ENCODE measurements at places on chromosomes 4 and X.

- no peak for DNase-seq
Measured at GRCh38 chr4:10028910-10029309, 7.6 kb upstream of the SLC2A9 start.

DNA sequence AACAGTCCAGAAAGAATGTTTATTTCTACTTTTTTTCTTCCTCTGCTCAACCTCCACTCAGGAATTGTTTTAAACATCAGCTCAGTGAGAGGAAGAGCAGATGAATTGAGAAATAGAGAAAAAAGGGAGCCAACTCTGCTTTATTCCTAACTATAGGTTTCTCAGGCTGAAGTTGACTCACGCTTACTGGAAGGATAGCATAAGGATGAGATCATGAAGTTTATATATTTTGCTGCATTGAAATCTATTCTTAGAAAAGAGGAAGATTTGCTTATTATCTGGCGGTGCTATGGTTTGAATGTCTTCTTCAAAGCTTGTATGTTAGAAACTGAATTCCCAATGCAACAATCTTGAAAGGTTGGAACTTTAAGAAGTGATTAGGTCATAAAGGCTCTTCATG lies 1673.4 kb upstream of the PCDH7 start:
- no peak for DNase-seq

DNA sequence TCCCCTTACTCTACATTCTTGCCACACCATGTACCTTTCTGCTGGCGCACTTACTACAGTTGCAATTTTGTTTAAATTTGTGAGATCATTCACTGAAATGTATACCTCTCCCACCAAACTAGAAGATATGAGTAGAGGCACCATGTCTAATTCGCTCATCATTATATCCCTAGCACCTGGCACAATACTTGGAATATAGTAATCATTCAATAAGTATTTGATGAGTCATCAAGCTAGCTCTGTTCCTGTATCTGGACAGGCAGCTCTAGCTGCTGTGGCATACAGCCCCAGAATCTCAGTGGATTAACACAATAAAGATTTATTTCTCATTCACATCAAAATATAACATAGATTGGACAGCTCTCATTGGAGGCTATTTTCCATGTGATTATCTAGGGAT lies 245.9 kb downstream of the IDS start:
- no peak for DNase-seq

GRCh38 chr4:56681853-56682525 lies 893 bp upstream of the HOPX start:
- DNase-seq, result no peak

DNA sequence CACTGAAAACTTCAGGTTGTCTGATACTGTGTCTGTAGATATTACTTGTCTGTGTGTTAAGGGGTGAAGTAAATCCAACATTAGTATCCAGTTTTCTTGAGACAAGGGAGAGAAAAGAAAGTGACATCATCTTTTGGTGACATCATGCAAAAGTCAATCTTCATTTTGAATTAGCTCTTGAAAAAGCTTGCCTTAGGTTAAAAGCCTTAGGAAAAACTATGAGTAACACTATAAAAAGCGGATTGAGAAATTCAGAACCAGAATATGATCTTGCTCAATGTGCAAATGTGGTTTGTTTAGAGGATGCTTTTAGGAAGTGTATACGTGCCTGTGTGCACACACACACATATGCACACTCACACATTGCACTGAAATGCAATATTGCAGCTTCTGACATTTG lies 345.8 kb upstream of the CASK start:
- no peak for DNase-seq

DNA sequence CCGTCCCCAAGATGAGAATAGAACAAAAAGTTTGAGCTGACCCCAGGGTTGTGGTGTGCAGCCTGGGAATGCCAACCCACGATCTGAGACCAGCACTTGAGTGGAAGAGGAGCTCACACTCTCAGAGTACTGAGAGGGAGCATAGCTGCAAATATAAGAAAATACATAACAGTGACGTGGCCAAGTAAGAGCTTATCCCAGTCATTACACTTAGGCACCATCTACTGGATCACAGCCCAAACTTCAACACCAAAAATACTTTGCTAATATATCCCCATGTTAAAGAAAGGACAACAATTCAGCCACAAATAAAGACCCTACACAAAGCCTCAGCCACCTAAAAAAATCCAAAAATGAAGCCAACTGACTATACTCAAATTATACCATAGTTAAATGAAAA lies 33.3 kb upstream of the CXCL6 start:
- DNase-seq, result no peak

DNA sequence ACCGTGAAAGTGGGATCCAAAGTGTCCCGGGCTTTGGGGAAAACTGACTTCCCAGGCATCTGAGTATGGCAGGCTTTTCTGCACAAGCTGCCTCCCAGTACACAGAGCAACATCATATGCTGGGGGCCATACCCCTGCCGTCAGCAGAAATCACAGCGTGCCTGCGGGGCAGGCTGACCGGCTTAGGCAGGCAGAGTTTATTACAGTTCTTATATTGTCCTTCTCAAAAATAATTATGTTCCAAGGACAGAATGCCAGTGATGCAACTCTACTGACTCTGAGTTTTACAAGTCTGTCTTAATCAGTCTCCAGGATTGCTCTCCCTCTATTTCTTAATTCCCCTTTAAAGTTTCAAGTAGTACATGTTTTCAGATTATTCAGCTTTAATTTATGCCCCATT lies 37.0 kb downstream of the IL21 start:
- no peak for DNase-seq

- no peak for DNase-seq
Measured at GRCh38 chr4:142373610-142374009, 472.5 kb downstream of the INPP4B start.

GRCh38 chrX:3145716-3146115 lies 104.4 kb downstream of the ARSF start:
- DNase-seq, result no peak

DNA sequence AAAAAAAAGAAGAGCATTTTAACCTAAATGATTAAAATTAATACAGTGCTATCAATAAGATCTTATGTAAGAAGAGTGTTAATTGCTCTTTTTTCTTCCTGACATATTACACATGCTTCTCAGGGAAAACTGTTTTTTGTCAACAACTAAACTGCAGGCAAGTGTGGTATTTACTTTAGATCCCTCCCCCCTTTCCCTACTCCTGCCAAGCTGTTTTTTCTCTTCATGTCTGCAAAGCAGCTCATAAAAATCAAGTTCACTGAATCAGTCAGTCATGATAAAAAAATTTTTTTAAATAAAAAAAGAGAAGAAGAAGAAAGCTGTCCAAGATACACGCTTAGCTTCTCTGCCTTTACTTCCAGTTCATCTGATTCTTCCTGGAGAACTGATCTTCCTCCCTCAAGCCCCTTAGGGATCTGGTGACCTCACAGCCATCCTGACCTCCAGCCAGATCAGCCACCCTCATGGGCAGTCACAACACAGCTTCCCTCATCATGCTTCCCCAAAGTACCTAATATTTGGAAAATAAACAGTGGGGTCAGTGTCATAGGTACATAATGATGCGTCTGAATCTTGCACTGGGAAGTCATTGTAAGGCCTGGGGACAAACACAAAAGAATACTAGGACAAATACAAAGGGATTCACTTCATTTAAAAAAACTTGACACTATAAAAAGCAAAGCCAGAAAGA lies 87.0 kb downstream of the ZNF827 start:
- no peak for DNase-seq

- DNase-seq, result no peak
Measured at GRCh38 chr4:125433453-125433852, 118.7 kb downstream of the FAT4 start.

DNA sequence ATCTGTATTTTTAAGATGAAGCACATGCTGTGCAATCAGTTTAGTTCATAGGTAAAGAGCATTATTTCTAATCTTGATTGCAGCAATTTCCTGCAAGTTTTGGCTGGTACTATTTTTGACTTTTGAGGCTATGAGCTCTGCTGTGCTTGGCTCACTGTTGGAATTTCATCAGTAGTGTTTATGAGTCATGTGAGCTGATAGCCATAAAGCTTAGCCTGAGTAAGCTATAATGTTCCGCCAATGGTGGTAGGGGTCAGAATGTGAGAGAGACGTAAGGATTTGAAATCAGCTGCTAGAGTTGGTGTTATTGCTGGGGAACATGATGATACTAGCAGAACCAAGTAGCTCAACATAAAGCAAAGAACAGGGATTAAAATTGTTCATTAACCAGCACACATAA lies 590.9 kb upstream of the GNPDA2 start:
- DNase-seq, result no peak

GRCh38 chrX:152658302-152658701 lies 20.6 kb downstream of the GABRQ start:
- no peak for DNase-seq

GRCh38 chr4:180617196-180617595 lies 1626.0 kb upstream of the TENM3 start:
- no peak for DNase-seq

DNA sequence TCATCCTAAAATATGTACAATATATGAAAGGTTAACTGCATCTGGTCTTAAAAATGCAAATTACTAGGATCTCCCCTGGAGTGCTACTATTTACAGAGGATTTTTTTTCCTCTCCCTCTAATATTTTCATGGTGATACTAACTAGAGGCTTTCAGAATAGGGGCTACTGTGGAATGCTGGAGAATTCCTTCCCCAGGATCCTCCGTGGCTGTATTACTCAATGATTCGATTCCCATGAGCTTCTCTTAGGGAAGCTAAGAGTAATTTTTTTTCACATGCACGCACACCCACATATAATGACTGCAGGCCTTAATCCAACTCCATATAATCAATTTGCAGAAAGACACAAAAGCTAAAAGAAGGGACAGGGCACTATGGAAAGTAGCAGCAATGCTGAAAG lies 184.7 kb downstream of the ARHGAP6 start:
- DNase-seq, result no peak

GRCh38 chr4:143403553-143403820 lies 66.8 kb downstream of the GAB1 start:
- no peak for DNase-seq
